ENCODE measurements at places on chromosomes 5 and 9.

DNA sequence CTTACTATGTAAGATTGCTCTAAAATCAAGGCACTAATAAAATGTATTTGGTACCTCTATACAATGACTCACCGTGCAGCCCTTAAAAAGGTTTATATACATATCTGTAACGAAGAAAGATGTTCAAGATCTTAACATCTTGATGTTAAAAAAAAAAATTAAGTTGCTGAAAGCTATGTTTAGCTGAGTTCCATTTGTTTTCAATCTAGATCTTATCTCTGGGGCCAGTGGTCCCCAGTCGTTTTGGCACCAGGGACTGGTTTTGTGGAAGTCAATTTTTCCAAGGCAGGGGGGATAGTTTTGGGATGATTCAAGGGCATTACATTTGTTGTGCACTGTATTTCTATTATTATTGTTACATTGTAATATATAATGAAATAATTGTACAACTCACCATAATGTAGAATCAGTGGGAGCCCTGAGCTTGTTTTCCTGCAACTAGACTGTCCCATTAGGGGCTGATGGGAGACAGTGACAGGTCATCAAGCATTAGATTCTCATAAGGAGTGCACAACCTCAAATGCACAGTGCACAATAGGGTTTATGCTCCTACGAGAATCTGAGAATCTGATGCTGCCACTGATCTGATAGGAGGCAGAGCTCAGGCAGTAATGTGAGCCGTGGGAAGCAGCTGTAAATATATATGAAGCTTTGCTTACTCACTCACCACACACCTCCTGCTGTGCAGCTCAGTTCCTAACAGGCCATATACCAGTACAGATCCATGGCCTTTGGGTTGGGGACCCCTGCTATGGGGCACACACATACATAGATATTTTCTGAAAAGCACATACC, 27.6 kb upstream of the TSLP start:
- no peak for DNase-seq

- no peak for DNase-seq
Observed at GRCh38 chr9:130467316-130467715, 22.6 kb downstream of the ASS1 start.

GRCh38 chr9:89435071-89435823, 62.7 kb downstream of the SEMA4D start:
- DNase-seq: no peak

GRCh38 chr5:40630126-40630525, 49.6 kb upstream of the PTGER4 start:
- DNase-seq: no peak

GRCh38 chr5:150097152-150097551, 10.8 kb upstream of the CSF1R start:
- DNase-seq: no peak

- DNase-seq: no peak
Observed at GRCh38 chr5:4941957-4942830, 197.9 kb upstream of the ADAMTS16 start.

DNA sequence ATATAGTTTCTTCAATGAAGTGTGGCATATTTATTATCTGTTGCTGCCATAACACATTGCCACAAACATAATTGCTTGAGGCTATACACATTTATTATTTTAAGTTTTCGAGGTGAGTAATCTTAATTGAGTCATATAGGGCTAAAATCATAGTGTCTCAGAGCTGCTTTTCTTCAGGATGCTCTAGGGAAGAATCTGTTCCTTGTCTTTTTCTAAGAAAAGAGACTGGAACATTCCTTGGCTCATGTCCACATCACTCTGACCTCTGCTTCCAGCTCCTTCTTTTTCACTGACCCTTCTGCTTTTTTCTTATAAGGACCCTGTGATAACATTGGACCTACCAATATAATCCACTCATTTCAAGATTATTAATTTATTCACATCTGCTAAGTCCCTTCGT, 632.4 kb upstream of the TYRP1 start:
- peak; percentile 36 for DNase-seq

DNA sequence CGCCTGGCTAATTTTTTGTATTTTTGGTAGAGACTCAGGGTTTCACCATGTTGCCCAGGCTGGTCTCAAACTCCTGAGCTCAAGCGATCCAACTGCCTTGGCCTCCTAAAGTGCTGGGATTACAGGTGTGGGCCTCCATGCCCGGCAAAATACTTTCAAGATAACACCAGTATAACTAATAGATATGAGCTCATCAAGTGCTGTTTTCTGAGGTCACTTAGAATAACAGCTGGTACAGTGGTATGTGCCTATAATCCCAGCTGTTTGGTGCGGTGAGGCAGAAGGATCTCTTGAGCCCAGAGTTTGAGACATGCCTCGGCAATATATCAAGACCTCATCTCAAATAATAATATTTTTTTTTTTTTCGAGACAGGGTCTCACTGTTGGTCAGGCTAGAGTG, 30.5 kb upstream of the CREBRF start:
- DNase-seq: no peak

DNA sequence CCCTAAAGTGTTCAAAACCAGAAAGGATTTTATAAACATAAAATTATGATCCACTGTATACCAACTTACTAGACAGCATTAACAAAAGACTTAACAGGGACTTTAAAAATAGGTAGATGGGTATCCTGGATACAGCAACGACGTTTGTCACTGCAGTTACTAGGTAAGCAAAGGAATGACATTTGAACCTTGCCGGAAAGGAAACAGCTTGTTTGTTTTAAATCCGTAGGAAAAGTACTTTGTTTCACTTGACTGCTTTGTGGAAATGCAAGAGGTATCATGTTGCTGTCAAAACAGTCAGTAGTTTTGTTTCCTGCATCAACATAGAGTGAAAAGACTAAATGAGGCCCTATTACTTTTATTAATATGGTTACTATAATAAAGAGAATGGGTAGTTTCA, 122.9 kb downstream of the CDC42SE2 start:
- DNase-seq: no peak

DNA sequence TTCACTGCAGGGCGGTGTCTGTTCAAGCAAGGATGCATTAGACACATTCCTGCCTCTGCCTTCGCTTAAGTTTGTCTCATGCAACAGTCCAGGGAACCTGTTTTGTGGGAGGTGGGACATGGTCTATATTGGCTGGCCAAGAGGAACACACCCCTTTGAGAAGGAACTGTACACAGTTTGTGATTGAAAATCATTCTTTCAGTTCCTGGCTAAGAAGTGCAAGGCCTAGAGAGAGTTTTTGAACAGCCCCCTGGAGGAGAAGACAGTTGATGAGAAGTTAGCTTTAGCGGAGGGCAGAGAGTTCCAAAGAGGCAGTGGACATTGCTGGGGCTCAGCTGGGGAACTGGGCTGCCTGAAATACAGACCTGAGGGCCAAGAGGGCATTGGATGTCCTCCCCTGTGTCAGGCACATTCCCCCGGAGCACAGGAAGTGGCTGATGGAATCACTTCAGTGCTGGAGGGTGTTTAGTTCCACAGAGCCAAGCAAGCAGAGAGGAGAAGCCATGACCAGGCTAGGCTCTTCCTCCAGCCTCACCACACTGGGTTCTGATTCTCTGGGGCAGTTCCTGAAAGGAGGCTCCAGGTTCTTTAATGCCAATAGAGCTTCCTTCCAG, 66.6 kb downstream of the RGS3 start:
- no peak for DNase-seq

DNA sequence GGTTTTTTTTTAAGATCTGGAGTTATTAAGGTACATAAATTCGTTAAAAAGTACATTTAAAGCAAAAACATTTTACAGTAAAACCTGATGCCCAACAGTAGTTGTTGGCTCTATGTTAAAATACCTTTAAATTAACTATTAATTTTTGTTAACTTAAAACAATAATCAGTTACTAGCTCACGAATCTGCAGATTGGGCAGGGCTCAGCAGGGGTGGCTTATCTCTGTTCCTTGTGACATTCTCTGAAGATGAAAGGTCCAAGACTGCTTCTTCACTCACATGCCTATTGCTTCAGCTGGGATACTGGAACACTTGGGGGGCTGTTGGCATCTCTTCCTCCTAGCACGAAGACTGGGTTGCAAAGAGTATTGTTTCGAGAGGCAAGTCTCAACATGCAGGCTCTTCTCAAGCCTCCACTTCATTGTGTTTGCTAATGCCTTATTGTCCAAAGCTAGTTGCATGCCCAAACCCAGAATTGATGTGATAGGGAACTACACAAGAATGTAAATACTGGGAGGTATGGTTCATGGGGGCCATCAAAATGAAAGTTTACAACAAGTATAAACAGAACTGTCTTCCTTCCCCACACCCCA, 46.6 kb downstream of the MAP3K1 start:
- no peak for DNase-seq

DNA sequence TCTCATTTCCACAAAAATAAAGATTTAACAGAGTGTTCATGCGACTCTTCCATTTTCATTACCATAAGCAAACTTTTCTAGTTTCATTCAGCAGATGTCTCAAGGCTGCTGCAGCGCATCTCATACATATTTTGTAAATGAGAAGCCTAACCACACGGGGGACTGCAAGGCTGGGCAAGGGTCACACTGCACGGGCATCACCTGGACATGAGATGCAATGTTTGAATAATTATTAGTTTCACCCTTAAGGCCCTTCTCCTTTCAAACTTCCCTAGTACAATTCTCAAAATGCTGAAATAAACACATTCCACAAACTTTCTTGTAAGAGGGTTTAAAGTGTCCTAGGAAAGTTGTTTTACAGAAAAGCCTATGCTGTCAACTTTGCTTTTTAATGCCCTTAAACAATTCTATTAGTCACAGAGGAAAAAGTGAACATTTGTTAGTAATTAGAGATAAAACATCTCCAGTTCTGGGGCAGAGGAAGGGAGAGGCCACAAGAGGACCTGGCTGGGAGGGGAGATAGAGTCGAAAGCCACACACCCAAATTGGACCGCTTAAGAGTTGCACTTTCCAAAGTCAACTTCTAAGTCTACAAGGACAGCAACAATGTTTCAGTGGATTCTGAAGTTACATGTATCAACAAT, 1.3 kb downstream of the DENND1A start:
- no peak for DNase-seq

DNA sequence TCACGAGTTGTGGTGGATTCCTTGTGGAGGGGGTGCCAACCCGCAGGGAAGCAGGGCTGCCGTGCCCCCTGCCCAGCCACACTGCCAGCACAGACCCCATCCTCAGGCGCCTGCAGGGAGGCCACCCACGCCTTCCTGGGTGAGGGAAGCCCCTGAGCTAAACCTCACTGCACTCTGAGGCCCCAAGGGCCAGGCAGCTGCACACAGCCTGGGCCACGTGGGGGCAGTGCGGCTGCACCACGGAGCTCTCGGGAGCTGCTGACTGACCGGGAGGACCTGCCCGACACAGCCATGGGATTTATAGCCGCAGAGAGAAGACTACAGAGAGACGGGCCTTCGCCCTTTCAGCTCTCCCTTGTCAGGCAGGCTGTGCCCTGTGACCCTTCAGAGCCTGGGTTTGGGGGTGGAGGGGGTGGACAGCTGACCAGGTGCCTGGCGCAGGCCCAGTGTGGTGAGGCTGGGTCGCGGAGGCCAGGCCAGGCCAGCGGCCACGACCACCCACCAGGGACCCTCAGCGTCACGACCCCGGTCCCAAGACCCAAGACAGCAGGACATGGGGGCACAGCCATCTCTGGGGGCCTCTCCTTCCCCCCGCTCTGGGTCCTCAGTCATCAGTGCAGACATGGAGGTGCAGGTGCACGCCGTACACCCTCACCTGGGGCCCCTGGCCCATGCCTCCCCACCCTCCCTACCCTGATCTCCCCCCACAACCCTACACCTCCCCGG, 4.3 kb upstream of the AHRR start:
- DNase-seq: peak; percentile 78

- DNase-seq: no peak
Observed at GRCh38 chr5:59249160-59249559, 644.4 kb downstream of the PDE4D start.

GRCh38 chr5:132813599-132814502, 749 bp downstream of the SOWAHA start:
- no peak for DNase-seq

DNA sequence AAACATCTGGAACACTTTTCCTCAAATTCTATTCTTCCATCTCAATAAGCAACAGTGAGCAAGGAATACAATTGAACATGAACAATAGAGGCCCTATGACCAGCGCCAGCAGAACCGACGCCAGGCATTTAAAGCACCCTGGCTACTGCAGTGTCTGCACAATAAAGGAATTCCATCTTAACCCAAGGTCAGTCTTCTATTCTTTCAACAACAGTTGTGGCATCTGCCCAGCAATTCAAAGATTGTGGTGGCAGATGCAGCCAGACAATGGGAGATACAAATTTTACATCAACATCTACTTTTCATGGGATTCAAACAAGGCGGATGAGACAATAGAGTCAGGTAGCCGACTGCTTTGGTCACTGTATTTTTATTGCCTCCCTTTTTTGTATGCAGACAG, 65.9 kb downstream of the ELL2 start:
- DNase-seq: no peak

GRCh38 chr5:66238435-66238834, 94.3 kb downstream of the SREK1 start:
- DNase-seq: no peak

DNA sequence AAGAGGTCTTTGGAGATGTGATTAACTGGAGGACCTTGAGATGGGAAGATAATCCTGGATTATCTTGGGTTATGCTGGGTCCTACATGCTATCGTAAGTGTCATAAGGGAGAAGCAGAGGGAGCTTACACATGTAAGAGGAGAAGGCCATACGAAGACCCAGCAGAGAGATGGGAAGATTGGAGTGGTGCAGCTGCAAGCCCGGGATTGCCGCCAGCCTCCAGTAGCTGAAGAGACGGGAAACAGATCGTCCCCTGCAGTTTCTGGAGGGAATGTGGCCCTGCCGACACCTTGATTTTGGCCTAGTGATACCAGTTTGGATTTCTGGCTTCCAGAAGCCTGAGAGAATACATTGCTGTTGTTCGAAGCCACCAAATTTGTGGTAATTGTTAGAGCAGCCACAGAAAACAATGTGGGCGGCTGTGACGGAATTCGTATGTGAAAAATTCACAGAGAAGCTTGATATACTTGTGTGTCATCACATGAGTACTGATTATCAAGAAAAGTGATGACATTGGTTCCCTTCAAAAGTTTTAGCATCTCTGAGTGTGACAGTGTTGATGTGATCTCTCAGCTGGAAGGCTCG, 86.9 kb downstream of the CYFIP2 start:
- DNase-seq: no peak

Measured in foreskin melanocyte (primary cell).